NCI-H146 (cell line): ENCODE measurements at places on chromosomes 2 and 18.
A peak's percentile ranks its signal among the peaks of the same experiment; 100 is the strongest.

DNA sequence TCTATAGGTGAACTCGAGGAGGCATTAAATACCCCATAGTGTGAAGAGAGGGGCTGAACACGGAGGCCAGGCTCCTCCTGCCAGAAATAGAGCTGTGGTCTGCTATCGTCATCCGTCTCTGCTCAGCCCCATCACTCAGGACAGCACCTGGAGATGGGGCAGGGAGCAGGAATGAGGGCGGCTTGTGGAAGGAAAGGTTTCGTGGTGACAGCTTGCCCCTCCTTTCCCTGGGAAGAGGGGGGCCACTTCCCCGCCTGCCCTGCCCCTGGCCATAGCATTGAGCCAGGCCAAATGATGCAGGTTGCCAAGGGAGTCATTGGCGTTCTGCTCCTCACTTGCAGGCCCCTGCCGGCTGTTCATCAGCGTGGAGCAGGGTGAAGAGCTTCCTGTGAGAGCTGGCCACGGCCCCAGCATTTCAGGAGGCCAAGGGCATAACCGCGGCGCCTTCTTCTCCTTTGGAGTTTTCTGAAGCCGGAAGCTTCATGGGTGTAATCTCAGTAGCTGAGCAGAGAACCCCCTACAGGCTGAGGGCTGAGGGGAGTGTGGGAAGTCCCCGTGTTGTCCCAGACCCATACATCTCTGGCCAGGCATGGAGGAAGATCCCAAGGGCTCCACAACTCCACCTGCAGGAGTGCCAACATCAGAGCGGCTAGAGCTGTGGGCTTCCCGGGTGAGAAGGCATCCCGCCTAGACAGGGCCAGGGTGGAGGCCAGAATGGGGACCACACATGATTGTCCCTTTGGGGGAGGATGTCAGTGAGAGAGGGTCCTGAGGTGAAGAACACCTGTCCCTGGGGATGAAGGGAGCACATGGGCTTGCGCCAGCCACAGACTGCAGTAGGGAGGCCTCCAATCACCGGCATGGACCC, 112.5 kb upstream of the GLI2 start:
- DNase-seq = no peak

DNA sequence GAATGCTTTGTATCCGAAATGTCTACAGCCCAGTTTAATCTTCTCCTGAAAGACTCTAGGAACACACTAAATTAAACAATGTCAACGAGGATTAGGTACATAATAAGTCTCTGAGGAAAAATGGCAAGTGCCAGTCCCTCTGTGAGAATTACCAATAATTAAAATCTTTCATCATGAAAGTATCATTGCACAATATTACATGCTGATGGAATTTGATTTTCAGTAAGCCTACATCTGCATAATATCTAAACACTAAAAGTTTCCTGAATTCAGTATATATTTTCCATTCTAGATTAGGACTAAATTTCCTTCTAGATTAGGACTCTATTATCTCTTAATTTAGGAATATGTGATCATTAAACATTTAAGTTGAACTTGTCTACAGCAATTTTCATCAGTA, 132.1 kb downstream of the LRP2 start:
- no peak for DNase-seq

DNA sequence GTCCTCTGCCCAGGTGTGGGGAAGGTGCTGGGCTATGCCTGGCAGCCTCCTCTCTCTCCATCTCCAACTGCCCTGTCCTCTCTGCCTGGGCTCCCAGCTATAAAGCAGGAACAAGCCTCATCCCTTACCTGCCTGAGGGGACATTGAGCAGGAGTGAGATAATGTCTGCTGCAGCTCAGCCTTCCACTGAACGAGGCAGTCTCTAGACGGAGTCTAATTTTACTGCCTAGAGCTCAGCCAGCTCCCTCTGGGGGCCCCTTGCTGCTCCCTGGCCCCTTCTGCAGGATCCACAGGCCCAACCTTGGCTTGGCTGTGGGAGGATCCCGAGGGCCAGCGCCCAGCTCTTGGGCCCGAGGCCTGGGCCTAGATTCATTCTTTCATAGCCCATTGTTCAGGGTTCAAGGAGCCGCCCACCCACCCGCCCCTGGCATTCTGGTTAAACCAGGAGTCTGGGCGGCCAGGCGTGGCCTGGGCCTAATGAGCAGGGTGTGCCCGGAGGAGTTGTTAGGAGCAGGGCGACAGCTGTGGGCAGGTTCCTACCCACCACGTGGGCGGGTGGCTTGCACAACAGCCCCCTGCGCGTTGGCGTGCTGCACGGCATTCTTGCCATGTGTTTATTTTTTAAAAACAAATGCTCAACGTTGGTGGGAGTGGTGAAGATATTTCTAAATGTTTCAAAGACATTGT, 44.6 kb downstream of the FOSL2 start:
- no peak for DNase-seq

- no peak for DNase-seq
Observed at GRCh38 chr2:84716564-84716963, 164.3 kb downstream of the TRABD2A start.

GRCh38 chr2:150878356-150878755, 383.3 kb downstream of the RBM43 start:
- no peak for DNase-seq

- peak; percentile 29 for DNase-seq
Observed at GRCh38 chr2:183495589-183496267, 371.5 kb downstream of the NUP35 start.

- DNase-seq = no peak
Observed at GRCh38 chr2:207497596-207497995, 32.2 kb upstream of the CREB1 start.

DNA sequence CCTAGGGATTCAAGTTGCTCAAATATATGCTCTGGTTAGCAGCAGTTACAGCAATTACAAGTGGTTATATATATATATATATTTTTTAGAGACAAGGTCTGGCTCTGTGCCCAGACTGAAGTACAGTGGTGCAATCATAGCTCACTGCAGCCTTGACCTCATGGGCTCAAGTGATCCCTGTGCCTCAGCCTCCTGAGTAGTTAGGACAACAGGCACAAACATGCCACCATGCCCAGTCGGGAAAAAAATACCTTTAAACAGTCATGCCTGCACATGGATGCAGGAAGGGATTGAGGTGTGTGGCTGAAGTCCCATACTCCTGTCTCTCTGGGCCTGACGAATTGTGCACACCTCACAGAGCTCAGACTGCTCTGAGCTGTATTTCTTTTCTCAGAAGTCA, 19.6 kb upstream of the DNAH7 start:
- DNase-seq = no peak

DNA sequence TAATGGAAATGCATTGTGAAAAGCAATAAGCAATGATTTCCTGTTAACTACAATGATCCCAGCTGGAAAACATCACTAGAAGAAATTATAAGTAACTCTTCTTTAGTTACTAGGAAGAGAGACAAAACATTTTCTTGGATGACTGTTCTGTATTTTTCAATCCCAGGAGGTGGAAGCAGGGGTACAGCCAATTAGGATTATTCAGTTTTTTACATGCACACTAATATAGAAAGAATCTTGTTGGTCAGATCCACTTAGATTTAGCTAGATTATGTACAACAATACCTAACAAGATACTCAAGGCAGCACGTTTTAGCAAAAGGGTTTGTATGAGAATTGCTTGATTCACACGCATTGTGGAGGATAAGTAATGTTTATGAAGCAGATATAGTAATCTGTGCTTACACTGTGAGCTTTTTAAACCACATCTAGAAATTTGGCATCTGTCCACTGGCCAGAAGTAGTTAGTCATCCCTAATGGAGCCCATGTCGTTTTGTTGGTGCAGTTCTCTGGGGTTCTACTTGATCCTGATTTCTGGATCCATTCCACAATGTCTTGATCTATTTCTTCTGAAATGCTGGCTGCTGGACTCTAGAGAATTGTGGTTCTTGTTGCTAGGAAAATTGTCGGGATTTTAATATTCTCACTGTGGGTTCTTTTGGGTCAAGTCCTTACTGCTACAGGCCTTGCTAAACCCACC, 199.7 kb downstream of the ADCYAP1 start:
- no peak for DNase-seq
